ENCODE measurements at places on chromosomes 16 and 17.

GRCh38 chr17:8019665-8020650, 17.5 kb downstream of the GUCY2D start:
- no peak for DNase-seq

GRCh38 chr16:82071421-82071820, 36.4 kb downstream of the HSD17B2 start:
- no peak for DNase-seq

GRCh38 chr17:67013891-67014290, 30.5 kb upstream of the CACNG1 start:
- no peak for DNase-seq

DNA sequence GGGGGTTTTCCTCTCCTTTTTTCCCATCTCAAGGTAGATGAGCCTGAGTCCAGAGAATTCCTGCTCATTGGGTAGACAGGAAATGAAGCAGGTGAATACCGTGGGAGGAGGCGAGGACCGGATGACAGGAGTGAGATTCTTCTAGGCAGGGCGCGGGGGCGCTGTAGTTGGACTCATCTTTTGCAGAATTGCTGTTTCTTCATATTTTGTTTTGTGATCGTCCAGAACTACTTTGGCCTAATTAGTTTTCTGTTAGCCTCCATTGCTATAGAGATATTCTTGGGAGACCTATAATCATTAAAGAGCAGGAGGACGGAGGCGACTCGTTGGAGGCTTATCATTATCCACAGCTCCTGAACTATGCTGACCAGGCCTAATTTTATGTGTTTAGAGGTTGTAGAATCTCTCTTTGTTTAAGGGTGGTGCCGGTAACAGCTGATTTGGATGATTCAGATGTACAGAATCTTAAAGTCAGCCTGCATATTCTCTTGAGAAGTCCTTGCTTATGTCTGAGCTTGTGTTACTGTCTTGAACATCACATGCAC, 650 bp downstream of the ATP6V0A1 start:
- DNase-seq = no peak

DNA sequence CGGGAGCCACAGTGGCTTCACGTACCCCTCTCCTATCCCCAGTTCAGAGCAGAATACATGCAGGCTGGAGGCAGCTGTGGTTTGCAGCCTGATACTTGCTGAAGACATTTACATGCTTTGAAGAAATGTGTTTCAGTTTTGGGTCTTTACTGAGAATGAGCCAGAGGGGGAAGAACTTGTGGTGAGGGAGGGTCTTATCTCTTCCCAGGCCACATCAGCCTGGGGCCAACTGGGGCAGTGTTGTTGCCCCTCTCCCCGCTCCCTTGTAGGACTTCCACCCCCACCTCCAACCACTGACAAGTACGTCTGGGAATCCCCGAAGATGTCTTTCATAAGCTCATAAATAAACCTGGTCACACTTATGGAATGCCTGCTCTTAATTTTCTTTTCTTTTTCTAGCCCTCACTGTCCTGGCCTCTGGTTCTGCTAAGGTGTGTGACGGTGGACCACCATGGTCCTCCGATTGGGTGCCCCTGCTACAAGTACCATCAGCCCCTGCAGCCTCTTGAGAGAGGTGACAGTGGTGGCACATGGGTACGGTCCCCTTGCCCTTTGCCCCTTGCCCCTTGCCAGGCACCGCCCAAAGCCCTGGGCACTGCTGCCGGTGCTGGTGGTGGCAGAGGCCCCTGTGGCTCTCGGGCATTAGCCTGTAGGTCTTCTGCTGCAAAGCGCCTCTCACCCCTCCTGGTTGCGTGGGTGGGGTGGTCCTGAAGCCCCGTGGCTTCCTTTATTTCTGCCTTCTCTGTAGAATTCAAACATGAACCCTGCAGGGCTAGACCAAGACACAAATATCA, 144.8 kb upstream of the RPH3AL start:
- DNase-seq = no peak

- no peak for DNase-seq
Observed at GRCh38 chr16:66507731-66508239, 42.1 kb downstream of the TK2 start.

GRCh38 chr17:76438906-76439305, 14.0 kb downstream of the UBE2O start:
- DNase-seq = no peak

GRCh38 chr17:41009301-41009760, 403 bp upstream of the KRTAP3-1 start:
- DNase-seq = no peak

GRCh38 chr16:62445909-62446308, 409.7 kb upstream of the CDH8 start:
- DNase-seq = no peak

GRCh38 chr16:65532846-65533245, 411.0 kb upstream of the CDH11 start:
- no peak for DNase-seq

- DNase-seq = no peak
Observed at GRCh38 chr16:84563786-84564420, 54.0 kb downstream of the COTL1 start.
